ENCODE measurements at places on chromosomes 7 and 10.

- no peak for DNase-seq
Measured at GRCh38 chr10:29734962-29735627, 100.3 kb upstream of the SVIL start.

GRCh38 chr7:116970238-116970910 lies 17.1 kb downstream of the ST7 start:
- DNase-seq = no peak

- no peak for DNase-seq
Measured at GRCh38 chr7:17401791-17402627, 103.6 kb downstream of the AHR start.

- DNase-seq = no peak
Measured at GRCh38 chr7:21916629-21917028, 29.1 kb downstream of the CDCA7L start.

- no peak for DNase-seq
Measured at GRCh38 chr7:141586878-141587277, 35.7 kb downstream of the AGK start.

- DNase-seq = no peak
Measured at GRCh38 chr7:39353615-39354376, 212.4 kb upstream of the YAE1 start.

GRCh38 chr7:127041689-127042452 lies 210.9 kb downstream of the GRM8 start:
- DNase-seq = no peak

DNA sequence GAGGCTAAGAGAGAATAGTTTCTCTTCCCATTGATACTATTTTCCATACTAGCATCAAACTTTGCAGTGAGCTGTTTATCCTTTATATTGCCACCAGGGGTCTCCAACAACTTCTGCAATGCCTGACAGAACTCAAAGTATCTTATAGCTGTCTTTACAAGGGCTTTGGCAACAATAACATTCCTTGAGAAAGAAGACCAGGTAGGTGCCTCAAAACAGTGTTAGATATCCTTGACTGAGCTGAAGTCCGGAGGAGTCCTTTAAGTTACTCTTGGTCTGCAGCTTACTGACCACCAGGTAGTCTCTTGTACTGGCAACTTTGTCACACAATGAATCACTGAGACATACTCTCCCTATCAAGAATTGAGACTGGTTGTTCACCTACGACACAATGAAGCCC lies 30.0 kb upstream of the TES start:
- DNase-seq = no peak

GRCh38 chr10:72009425-72010081 lies 45.4 kb downstream of the CHST3 start:
- no peak for DNase-seq

GRCh38 chr7:138223402-138223879 lies 147.2 kb downstream of the AKR1D1 start:
- no peak for DNase-seq

GRCh38 chr10:116444527-116445142 lies 17.0 kb downstream of the PNLIPRP3 start:
- DNase-seq = no peak

GRCh38 chr7:20030915-20031362 lies 186.2 kb downstream of the MACC1 start:
- no peak for DNase-seq

DNA sequence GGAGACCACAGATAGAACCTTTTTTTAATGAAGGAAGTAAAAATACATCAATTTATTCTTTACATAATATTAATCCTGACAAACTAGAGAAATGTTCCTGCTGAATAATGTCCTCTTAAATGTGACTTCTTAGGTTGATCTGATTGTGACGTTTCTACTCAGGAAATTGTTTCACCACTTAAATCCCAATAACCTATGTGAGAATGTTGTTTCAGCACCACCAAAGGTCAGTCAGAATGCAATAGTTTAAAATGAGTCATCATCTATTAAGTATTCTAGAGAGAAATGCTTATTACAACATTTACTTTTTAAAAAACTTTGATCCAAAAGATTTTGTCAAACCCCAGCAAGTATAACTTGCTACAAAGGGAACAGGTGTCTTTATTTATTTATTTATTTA lies 155.4 kb upstream of the CACNA2D1 start:
- no peak for DNase-seq

- DNase-seq = no peak
Measured at GRCh38 chr7:15323550-15323949, 238.3 kb downstream of the AGMO start.

DNA sequence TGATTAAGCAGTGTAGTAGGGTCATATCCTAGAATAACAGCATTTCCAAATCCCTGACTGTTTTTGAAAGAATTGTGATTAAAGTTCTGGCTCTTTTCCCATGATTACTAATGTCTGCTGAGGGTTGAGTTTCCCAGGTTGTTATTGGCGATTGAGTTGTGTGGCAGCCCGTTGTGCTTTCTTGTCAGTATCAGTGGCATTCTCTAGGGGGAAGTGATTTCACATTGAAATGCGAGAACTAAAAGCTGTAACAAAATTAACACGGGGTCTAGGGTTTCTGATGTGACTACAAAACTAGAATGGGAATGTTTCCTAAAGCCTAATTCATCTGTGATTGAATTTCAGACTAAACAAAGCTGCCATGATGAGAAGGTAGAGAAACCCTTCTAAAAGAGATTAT lies 349.4 kb downstream of the EXOC4 start:
- DNase-seq = no peak

DNA sequence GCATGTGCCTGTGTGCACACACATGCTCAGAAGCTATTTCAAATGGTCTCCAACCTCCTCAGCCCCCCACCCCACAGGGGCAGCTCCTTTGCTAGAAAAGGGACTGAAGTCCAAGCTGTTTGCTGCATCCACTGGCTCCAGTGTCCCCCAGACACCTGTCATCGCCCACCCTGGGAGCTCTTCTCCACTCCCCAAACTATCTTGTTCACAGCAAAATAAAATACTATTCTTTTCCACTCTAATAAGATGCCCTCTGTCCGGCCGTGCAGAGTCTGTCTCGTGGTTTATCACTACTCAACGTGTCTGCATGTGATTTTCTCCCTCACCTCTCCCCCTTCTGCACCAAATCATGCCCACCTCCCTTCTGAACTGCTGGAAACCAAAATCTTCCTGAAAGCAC lies 25.6 kb downstream of the HIPK2 start:
- DNase-seq = no peak

GRCh38 chr7:15368653-15369052 lies 193.2 kb downstream of the AGMO start:
- DNase-seq = no peak

DNA sequence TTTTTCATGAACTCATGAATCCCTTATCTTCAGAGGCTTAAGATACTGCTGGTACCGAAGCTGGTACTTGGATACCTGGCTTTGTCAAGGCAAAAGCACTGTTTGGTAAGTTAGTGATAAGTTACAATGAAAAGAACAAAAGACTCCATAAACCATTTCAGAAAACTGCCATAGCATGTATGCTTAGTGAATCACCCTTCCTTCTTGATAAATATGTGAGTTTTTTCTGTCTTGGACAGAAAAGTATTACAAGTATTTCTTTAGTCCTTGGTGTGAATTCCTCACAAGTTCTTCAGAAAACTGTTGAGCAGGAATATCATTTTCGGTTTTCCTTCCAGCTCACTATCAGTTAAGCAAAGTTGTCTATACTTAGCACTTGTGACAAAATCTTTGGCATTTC lies 25.6 kb downstream of the PUS7 start:
- no peak for DNase-seq

GRCh38 chr7:157019718-157020451 lies 9.4 kb upstream of the MNX1 start:
- no peak for DNase-seq

GRCh38 chr10:100930368-100930767 lies 17.6 kb downstream of the SLF2 start:
- DNase-seq = no peak

GRCh38 chr7:22113041-22113440 lies 167.3 kb upstream of the CDCA7L start:
- no peak for DNase-seq

DNA sequence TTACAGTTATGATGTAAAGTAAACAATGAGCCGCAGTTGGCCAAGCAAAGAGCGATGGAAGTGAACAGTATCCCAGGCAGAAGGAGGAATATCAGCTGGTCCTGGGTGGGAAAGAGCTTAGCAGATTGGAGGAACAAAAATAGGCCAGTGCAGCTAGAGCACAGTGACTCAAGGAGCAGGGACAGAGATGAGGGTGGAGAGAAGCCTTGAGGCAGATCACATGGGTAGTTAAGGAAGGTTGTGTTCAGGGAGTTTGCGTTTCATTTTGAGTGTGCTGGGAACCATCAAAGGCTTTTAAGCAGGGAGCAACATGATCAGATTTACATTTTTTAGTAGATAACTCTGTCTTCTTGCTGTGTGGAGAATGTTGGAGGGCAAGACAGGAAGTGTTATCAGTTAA lies 113.6 kb downstream of the OAT start:
- no peak for DNase-seq

- DNase-seq = no peak
Measured at GRCh38 chr7:65287023-65287422, 86.6 kb upstream of the ZNF92 start.

DNA sequence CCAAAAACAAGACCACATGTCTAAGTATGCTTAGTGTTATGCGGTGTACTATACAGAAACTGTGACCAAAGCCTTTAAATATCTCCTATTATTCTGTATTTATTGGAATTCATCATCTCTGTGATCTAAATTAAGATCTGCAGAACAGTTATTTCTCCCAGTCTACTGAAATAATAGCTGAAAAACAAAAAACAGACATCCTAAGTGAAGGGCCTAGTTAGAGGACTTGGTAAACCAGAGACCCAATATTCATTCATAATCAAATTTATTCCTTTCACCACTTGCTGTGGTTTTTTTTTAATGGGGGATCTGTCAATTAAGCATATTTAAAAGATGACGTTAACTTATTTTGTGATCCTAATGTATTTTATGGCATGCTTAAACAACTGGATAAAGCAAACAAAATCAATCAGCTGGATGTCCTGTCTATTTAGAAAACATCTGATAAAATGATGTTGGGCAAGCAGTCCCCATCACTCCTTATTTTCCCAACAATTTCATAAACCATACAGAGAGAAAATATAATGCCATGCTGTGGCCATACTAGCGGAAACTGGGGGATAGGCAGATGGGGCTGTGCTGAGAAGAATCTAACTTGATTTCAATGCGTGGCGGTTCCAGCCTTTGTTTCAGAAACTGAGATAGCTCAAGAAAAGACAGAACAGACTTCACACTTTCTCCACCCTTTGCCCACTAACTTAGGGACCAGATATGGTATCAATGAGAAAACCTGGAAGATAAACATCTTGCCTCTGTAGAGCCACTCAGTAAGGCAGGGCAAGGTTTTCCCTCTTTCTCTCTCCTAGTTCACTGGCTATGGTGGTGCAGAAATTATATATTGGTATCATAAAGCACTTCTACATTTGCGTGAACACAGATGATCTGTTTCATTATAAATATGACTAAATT lies 32.9 kb downstream of the ICA1 start:
- DNase-seq = no peak

DNA sequence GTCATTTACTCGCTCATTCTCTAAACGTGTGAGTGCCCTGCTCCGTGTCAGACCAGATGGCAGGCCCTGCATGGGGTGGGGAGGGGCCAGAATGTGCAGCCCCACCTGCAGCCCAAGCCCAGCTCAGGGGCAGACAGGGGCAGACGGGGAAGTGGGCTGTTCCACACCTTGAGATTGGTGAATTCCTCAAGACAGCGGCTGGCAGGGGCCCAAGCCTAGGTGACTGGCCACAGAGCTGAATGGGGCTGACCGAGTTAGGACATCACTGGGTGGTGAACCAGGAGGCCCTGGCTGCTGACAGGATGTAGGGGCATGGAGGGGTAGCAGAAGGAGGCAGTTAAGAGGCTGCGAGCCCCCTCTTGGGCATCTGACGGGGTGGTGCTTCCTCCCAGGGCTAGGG lies 79.1 kb downstream of the MGMT start:
- DNase-seq = no peak

DNA sequence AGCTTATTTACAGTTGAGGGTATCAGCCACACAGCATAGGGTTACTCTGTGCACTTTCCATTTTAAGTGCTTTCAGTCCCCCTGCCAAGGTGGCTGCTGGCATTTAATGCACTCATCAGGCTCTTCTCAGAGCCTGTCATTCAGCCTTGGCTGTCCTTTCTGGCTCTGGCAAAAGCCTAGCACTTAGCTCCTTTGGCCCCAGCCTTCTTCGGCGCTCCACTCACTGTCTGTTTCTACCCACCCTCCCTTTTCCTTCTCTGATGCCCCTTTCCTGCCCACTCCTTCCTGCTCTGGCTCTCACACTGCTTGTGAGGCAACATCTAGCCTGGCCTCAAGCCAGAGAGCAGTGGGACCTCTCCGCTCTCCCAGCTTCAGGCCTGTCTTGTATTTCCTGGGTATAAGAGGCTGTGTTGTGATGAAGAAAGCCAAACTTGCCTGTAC lies 60.2 kb downstream of the WIPF3 start:
- DNase-seq = no peak

DNA sequence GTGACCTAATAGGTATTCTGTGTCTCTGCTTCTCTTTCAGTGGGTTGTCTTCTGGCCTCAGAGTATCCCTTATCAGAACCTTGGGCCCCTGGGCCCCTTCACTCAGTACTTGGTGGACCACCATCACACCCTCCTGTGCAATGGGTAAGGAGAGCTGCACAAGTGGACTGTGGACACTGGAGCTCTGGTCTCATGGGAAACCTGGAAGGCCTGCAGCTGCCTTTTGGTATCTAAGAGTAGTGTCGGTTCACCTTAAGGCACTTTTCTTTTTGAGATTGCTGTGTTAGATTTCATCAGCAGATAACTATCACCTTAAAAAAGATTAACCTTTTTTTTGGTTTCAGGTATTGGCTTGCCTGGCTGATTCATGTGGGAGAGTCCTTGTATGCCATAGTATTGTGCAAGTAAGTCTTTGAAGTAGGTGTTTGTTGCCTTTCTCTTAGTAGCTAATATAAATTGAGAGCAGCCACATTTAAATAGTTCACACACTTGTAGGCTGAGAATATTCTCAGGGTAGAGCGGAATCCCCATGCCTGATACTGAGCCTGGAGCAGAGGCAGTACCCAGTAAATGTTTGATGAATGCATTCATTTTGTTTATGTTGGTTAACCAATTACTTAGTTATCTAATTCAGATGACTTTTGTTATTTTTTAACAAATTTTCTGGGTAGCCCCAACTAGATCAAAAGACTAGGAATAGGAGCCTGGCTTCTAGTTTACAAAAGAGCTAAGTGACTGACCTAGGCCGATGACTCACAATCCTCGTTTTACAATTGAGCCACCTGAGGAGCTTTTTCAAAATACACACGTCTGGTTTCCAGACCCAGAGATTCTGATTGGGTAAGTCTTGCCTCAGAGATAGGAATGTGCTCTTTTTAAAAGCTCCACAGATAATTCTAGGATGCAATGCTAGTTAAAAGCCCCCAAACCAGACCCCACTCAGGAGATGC lies 3.6 kb downstream of the TMEM254 start:
- no peak for DNase-seq

GRCh38 chr10:125370578-125370977 lies 210.2 kb upstream of the CTBP2 start:
- no peak for DNase-seq

DNA sequence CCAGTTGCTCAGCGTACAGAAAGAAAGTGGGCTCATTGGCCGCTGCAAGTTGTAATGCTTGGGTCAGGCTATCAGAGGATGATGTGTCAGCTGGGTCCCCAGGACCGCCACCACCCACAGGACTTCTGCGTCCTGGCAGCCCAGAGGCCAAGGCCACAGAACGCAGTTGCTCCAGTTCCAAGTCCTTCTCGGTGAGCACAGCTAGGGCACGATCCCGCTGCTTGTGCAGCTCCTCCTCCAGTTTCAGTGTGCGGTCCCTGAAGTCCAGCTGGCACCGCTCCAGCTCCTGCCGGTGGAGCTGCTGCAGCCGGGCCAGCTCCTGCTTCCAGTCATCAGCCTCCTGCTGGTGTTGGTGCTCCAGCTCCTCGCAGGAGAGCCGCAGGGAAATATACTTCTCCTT lies 3.0 kb downstream of the GCC1 start:
- DNase-seq = no peak
